ENCODE measurements at places on chromosomes 7 and 10.

DNA sequence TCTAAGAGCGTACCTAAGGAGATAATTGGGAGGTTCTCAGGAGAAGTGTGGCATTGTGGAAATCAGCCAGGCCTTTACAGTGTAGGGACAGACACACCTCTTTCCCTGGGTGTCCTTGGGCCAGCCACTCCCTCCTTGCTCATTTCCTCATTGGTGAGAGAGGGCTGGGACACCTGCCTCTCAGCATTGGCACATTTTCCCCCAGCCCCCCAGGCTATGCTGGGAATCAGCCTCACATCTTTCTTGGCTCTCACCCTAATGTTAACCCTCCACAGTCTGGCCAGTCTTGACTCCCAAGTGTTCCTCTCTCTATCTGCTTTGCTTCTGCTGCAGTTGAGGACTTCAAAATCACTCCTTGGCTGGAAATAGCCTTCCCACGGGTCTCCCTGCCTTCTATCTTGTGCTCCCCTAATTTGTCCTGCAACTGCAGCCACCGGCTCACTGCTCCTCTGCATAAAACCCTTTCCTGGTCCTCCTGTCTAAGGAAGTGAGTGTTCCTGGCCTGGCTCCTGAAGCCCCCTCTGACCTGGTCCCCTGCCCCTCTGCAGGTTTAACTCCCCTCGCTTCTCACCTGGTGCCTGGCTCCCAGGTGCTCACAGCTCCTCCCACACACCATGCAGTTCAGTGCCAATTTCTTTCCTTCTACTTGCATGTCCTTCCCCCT is 15.8 kb downstream of the TBXAS1 start:
- no peak for DNase-seq

- DNase-seq: no peak
These were observed 71.8 kb upstream of the VWDE start for GRCh38 chr7:12475362-12476063.

- DNase-seq: no peak
These were observed 730.8 kb downstream of the PHTF2 start for GRCh38 chr7:78529392-78529791.

DNA sequence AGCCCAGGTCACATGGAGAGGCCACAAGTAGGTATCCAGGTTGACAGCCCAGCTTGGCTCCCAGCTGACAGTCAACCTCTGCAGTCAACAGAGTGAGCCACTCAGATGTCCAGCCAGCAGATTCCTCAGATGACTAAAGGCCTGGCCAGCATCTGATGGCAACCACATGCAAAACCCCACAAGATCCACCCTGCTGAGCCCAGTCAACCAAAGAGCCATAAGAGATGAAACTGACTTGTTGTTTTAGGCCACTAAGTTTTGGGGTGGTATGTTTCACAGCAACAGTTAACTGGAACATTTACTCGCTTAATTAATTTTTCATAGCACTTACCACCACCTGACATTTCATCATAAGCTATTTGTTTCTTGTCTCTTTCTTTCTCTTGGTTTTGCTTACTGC is 107.3 kb upstream of the KDM7A start:
- no peak for DNase-seq
